Activated CD4-positive, alpha-beta memory T cell treated with anti-CD3 and anti-CD28 coated beads, Interleukin-2, amount 10 ng/mL, durations not matched to agents 7 days and 5 days (primary cell): ENCODE measurements at places on chromosomes 16 and 17. TPM values are rescaled to one million over a fixed set of nuclear protein-coding genes. Genes with fewer than 3 reads are reported as not detected.

- DNase-seq: peak; percentile 41
These were observed at the start of gene CCDC102A for GRCh38 chr16:57536306-57537193. Gene CCDC102A (minus strand): TSS chr16:57536571. CDS start chr16:57529177, 7,394 bp downstream.

GRCh38 chr17:67157732-67158639 is 87.0 kb downstream of the HELZ start:
- no peak for DNase-seq

Gene TAT
- not detected for total RNA-seq

GRCh38 chr17:82599674-82600661 is 48.3 kb downstream of the WDR45B start:
- no peak for DNase-seq

Gene C17orf67
- 4.1 TPM for total RNA-seq

GRCh38 chr16:63981639-63982038 is 1140.2 kb downstream of the CDH11 start:
- DNase-seq: no peak

- DNase-seq: no peak
These were observed 15.3 kb downstream of the ZC3H7A start for GRCh38 chr16:11781773-11782172.

Gene MIEN1
- total RNA-seq: 45.1 TPM

Gene CFAP97D1
- total RNA-seq: not detected

Gene IKZF3
- 38.2 TPM for total RNA-seq

Gene SUPT6H
- total RNA-seq: 60.7 TPM

Gene KRTAP16-1
- total RNA-seq: 0.13 TPM

DNA sequence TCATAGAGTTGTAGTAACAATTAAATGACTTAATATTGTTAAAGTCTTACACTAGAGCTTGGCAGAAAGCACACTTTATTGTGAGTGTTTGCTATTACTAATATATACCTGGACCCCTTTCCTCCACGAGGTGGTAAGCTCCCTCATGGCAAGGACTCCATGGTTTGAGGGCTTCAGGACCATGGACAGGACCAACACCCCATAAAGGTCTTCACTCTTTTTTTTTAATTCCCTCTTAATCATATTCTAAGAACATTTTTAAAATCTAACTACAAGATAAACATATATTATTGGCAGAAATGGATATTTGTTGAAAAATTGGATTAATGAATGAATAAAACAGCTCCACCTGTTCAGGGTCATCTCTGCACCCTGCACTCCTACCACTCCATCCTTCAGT is 154.5 kb downstream of the CBLN1 start:
- no peak for DNase-seq

- DNase-seq: no peak
These were observed 21.3 kb upstream of the SLC35B1 start for GRCh38 chr17:49729069-49729468.

Gene OR1D2
- not detected for total RNA-seq

- no peak for DNase-seq
These were observed 2.3 kb upstream of the IRX3 start for GRCh38 chr16:54288835-54289241.

Gene DPEP3
- not detected for total RNA-seq

DNA sequence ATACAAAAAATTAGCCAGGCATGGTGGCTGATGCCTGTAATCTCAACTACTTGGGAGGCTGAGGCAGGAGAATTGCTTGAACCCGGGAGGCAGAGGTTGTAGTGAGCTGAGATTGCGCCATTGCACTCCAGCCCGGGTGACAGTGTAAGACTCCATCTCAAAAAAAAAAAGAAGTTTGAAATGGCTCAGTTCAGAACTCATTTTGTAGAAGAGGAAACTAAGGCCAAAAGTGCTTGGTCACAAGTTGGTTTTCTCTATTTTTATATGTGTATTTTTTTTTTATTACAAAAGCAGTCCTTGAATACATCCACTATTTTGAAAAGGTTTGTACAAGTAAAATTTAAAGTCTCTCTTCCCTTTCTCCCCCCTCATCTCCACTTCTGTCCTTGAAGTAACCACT is 5.5 kb downstream of the TAC4 start:
- no peak for DNase-seq

Gene TNK1
- total RNA-seq: 0.86 TPM

DNA sequence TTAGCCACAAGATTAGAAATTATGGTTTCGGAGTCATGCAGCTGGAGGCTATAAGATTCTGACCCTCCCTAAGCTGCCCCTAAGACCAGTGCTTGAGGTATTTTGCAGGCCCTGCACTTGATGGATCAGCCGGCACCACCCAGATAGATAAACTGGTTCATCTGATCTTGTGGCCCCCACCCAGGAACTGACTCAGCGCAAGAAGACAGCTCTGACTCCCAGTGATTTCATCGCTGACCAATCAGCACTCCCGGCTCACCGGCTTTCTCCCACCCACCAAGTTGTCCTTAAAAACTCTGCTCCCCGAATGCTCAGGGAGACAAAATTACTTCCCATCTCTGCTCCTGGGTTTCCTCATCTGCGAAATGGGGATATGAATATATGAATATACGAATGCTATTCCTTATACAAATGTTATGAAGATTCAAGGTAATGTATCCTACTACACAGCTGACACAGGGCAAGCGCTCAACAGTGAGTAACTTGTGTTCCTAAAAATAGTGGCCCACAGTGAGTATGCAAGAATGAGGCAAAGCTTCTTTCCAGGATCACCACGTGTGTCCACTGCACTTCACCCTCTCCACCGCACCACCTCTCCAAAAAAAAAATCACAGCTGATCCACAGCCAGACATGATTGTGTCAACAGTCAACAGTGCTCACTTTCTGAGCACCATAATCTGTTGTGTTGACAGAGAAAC is 33.3 kb upstream of the C16orf82 start:
- DNase-seq: no peak

Gene MSL1
- total RNA-seq: 103 TPM

DNA sequence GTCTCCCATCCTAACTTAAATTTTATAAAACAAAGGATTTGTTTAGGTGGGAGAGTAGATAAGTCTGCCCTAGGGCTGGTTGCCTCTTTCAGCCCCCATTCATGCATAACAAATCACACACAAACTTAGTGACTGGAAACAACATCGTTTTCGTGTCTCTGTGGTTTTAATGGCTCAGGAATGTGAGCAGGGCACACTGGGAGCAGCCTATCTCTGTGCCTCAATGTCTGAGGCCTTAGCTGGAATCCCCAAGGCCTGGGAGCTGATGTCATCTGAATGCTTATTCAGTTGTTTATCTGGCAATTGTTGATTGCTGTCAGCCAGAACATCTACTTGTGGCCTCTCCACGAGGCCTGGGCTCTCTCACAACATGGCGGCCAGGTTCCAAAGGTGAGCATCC is 101.9 kb upstream of the HSBP1 start:
- DNase-seq: no peak

DNA sequence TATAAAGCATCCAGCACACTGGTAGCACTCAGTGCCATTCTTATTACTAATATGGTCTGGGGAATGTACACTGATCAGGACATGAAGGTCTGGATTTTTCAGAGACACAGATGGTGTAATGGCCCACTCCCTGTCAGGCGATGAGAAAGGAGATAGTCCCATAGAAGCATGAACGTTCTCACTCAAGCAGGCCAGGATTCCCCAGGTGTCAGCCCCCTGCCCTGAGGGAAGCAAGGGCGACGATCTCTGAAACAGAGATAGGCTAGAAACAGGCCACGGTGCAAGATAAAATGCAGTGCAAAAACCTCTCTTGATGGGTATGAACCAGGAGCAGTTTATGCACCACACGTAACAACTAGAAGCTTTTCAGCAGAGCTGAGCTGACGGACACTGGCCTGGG is 10.6 kb downstream of the PRPSAP1 start:
- DNase-seq: no peak

Gene PMFBP1
- total RNA-seq: 1.5 TPM

Gene PROCA1
- 6.2 TPM for total RNA-seq

DNA sequence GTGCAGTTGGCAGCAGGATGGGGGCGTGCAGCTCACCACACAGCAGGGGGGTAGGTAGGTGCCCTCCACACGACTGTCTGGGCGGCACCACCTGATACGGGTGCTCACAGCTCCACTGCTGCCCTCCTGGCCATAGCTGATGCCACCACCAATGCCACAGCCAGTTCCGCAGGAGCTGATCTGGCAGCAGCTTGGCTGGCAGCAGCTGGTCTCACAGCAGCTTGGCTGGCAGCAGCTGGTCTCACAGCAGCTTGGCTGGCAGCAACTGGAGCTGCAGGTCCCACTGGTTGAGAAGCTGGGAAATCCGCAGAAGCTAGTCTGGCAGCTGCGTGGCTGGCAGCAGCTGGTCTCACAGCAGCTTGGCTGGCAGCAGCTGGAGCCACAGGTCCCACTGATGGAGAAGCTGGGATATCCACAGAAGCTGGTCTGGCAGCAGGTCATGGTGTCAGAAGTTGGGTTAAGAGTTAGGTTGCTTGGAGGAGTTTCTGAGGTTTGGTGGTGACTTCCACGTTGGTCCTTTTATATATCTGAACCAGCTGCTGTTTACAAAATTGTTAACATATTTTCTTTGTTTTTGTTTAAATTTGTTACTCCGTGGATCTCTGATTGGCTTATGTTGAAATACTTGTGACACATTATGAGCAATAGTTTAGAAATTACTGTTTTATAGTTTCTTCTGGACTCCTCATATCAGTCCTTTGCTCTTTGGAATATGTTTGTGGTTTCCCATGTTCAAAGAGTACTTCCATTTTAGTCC is at the start of gene KRTAP1-5:
Gene KRTAP1-5 (minus strand): TSS at position 494 of the 757 bp plus-strand sequence. CDS start 53 bp downstream, at position 441.
- no peak for DNase-seq
